Activated T-cell treated with anti-CD3 and anti-CD28 coated beads, Interleukin-2, amount 50 U/mL, for 72 hours (primary cell): ENCODE measurements at places on chromosomes 5 and 9. TPM values are rescaled to one million over a fixed set of nuclear protein-coding genes. Genes with fewer than 3 reads are reported as not detected.

Gene CHSY3
- total RNA-seq, result not detected

Gene HMCN2
- 0.17 TPM for total RNA-seq

Gene PCDHGA9
- 0.10 TPM for total RNA-seq

DNA sequence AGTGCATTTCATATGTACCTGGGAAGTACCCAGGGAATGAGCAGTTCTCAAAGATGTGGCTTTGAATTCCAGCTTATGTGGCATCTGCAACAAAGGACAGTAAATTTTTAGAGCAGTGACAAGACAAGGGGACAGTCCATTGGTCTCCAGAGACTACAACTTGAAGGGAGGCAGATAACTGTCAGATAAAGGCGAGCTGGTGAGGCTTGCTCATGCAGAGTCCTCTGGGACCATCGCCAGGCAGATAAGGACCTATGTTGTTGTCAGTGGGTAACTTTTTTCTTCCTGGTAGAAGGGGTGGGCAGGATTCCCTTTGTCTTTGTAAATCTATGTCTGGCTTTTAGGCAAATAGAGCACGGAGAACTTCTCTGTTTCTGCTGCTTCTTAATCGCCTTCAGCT, 120.2 kb downstream of the ICE1 start:
- DNase-seq, result no peak

GRCh38 chr9:72883875-72884274, 69.0 kb downstream of the ALDH1A1 start:
- no peak for DNase-seq

GRCh38 chr5:40404613-40405012, 275.1 kb upstream of the PTGER4 start:
- DNase-seq, result no peak

DNA sequence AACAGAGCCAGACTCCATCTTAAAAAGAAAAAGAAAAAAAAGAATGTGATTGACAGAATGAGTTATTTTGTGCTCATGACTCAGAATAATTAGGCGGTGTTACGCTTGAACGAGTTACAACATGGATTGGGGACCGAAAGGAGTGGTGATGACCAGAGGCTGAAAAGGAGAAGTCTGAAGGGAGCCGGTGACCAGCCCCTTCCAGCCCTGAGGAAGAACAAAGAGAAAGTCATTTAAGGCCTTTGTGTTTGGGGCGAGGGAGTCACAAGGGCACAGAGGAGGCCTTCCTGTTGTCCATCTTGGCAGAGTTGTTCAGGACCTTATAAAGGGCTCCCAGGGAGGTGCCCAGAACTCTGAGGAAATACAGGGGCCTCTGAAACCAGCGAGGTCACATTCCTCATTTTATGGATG, 131.6 kb downstream of the GOLPH3 start:
- DNase-seq, result no peak

Gene HCN1
- not detected for total RNA-seq

- DNase-seq, result peak; percentile 53
Measured at GRCh38 chr5:178839319-178839704, 20.4 kb upstream of the ZNF354B start.

Gene TMEM167A
- 65.1 TPM for total RNA-seq

- no peak for DNase-seq
Measured at GRCh38 chr5:175576096-175576495, 81.8 kb upstream of the HRH2 start.

DNA sequence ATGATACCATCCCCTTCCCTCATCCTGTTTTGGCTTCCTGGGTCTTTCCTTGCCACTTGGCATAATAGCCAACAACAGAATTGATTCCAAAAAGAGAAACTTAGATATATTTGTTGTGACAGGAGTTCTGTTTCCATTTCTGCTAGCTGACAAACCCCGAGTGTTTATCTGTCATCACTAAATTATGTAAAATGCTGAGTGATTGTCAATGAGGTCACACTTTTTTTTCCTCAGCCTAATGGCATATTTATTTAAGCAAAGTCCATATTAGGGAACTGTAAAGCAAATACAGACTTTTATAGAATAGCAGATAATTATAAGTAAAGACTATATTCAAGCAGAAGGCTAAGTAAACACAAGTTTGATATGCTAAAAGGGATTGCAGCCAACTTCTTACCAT, 64.0 kb downstream of the RGS7BP start:
- DNase-seq, result no peak

- no peak for DNase-seq
Measured at GRCh38 chr9:4333787-4334186, 33.9 kb upstream of the GLIS3 start.

GRCh38 chr9:20582150-20582549, 40.1 kb downstream of the MLLT3 start:
- DNase-seq, result no peak

Gene SPINK7
- total RNA-seq, result not detected

Gene LEAP2
- 5.0 TPM for total RNA-seq

DNA sequence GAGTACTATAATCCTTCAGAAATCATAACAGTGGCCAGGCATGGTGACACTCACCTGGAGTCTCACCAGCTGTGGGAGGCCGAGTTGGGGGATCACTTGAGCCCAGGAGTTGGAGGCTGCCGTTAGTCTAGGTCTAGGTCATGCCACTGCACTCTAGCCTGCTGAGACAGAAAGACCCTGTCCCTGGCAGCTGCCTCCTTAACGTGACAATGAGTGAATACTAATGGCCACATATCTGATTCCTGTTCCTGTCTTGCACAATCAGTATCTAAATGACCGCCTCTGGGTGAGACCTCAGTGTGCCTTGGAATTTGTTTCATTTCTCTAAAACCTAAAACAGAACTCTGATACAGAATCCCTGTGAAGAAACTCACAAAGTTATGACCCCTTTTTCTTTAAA, 131.0 kb upstream of the DAB2 start:
- no peak for DNase-seq

DNA sequence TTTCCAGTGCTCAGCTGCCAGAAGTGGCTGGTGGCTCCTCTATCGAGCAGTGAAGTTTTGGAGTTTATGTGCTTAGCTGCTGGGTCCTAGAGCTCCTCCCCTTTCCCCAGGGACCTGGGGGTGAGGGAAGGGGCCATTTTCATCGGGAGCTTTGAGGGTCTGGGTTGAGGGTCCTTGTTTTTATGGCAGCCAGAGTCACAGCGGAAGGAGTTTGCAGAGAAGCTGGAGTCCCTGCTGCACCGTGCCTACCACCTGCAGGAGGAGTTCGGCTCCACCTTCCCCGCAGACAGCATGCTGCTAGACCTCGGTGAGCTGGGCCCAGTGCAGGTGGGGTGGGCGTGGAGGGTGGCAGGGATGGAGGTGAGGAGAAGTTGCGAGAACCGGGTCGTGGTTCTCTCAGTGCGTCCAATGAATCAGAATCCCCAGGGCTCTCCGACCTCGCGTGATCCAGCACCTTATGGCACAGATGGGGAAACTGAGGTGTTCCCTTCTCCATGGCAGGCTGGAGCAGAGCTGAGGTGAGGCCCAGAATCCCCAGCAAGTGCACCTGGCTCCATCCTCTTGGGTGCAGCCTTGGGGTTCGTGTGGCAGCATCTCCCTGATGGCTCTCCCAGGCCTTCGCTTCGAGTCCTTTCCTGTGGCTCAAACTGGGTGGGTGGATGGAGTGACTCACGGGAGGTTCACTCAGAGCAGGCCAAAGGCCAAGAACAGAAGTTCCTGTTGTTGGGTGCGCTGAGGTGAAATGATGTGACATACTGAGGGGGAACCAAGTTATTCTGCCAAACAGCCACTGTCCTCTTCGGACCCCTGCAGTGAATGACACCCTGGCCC, 21.7 kb upstream of the DOLPP1 start:
- DNase-seq, result no peak

Gene BRINP1
- total RNA-seq, result not detected

DNA sequence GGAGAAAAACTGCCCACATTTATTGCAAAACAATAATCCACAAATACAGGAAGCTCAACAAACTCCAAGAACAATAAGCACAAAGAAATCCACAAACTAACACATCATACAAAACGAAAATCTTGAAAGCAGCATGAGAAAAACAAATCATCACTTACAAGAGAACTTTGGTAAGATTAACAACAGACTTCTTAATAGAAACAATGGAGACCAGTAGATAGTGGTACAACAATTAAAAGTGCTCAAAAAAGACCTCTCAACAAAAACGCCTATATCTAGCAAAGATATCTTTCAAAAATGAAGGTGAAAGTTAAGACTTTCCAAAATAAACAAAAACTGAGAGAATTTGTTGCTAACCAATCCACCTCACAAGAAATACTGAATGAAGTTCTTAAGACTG, 38.4 kb downstream of the CDKL3 start:
- no peak for DNase-seq
